Activated CD4-positive, alpha-beta T cell treated with anti-CD3 and anti-CD28 coated beads, Interleukin-2, amount 10 ng/mL, durations not matched to agents 7 days and 5 days (primary cell): ENCODE measurements at places on chromosomes 3 and 15. TPM values are rescaled to one million over a fixed set of nuclear protein-coding genes. Genes with fewer than 3 reads are reported as not detected.

CCNB2 gene
- 94.1 TPM for total RNA-seq

TAGLN3 gene
- 0.47 TPM for total RNA-seq

ARGFX gene
- not detected for total RNA-seq

PLCB2 gene
- total RNA-seq: 196 TPM

HDGFL3 gene
- total RNA-seq: 25.0 TPM

HEMK1 gene
- 42.3 TPM for total RNA-seq

GP5 gene
- total RNA-seq: 1.1 TPM

BCHE gene
- not detected for total RNA-seq

VWA5B2 gene
- total RNA-seq: not detected

DNA sequence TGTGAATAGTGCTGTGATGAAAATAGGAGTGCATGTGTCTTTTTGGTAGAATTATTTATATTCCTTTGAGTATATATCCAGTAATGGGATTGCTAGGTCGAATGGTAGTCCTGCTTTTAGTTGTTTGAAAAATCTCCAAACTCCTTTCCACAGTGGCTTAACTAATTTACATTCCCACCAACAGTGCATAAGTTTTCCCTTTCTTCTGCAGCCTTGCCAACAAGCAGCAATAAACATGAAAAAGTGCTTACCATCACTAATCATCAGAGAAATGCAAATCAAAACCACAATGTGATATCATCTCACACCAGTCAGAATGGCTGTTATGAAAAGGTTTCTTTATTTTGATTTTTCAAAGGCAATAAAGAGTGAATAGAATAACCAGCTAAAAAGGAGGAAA, 1105.9 kb downstream of the NAALADL2 start:
- no peaks in the 10 kb centered on the region for H3K27me3 ChIP-seq
- H3K4me1 ChIP-seq: no peaks in the 10 kb centered on the region
- no peak for DNase-seq

DNA sequence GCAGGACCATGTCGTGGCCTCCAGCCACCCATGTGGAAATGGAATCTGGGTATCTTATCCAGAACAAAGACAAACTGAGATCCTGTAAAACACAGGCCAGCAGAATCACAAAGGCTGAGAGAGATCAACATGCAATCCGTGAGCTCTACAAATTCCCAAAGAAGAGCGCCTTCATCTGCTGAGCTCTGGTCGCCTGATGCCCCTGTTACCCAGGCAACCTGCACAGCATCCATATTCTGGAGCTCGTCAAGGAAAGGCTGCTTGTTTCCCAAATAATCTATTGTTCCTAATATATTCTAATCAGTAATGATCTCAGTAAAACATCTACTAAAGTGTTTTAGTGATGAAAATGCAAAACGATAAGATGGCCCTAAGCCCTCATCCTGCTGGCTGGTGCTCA, 133.6 kb downstream of the OCA2 start:
- H3K36me3 ChIP-seq: no peaks in the 10 kb centered on the region
- H3K4me3 ChIP-seq: no peak overlapping the region
- H3K27me3 ChIP-seq: no peaks in the 10 kb centered on the region
- no peak for DNase-seq

DNA sequence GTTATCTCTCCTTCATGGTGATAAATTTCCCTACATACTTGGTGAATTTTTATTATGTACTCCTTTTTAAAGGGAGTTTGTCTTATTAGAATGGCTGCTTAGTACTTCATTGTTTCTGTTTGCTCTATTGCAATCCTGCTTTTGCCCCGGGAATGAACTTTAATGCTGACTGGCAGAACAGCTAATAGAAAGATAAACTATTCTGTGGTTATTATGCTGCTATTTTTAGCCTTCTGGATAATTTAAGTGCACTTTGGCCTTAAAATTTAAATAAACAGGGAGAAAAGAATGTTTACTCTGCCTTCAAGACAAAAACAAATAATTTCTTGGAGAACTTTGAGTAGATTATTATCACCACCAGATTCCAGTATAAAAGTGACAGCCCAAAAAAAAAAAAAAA, 413.8 kb upstream of the CCDC54 start:
- no peaks in the 10 kb centered on the region for H3K4me1 ChIP-seq
- H3K36me3 ChIP-seq: no peaks in the 10 kb centered on the region
- no peaks in the 10 kb centered on the region for H3K27me3 ChIP-seq
- H3K27ac ChIP-seq: no peak overlapping the region
- H3K4me3 ChIP-seq: no peak overlapping the region
- no peak for DNase-seq

- peaks cover 19% of the 10 kb centered on the region for H3K27me3 ChIP-seq
- no peak overlapping the region for H3K27ac ChIP-seq
- DNase-seq: no peak
- no peak overlapping the region for H3K4me3 ChIP-seq
- H3K4me1 ChIP-seq: no peaks in the 10 kb centered on the region
- H3K36me3 ChIP-seq: no peaks in the 10 kb centered on the region
These were observed 205.6 kb downstream of the IL20RB start for GRCh38 chr3:137163241-137163871.

DNA sequence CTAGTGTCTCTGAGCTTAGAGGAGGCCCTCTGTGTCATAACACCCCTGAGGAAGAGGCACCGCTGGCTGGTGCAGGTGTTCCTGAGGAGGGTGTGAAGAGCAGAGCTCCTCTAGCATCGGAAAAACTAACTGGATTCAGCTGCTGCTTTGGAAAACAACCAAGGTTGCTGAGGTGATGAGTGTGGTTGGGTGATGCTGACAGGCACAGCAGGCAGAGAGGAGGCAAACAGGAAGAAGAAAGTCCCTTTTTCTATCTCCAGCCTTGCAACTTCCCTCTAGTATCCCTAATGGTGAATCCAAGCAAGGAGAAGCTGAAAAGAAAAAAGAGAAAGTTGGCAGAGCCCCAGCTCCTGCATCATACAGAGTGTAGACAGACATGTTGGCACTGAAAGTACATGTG, 3.8 kb upstream of the OR4F15 start:
- H3K36me3 ChIP-seq: no peaks in the 10 kb centered on the region
- H3K4me3 ChIP-seq: no peak overlapping the region
- no peak overlapping the region for H3K27ac ChIP-seq
- DNase-seq: no peak

- H3K27ac ChIP-seq: peak overlapping the region; percentile 41
- H3K36me3 ChIP-seq: peaks cover 26% of the 10 kb centered on the region
- H3K27me3 ChIP-seq: no peaks in the 10 kb centered on the region
- no peak overlapping the region for H3K4me3 ChIP-seq
These were observed 16.6 kb downstream of the SPCS1 start for GRCh38 chr3:52722491-52722890.

GRCh38 chr3:192819001-192819569, 91.7 kb upstream of the FGF12 start:
- DNase-seq: no peak
- no peaks in the 10 kb centered on the region for H3K36me3 ChIP-seq
- no peak overlapping the region for H3K4me3 ChIP-seq
- H3K27me3 ChIP-seq: peaks cover 2% of the 10 kb centered on the region

DNA sequence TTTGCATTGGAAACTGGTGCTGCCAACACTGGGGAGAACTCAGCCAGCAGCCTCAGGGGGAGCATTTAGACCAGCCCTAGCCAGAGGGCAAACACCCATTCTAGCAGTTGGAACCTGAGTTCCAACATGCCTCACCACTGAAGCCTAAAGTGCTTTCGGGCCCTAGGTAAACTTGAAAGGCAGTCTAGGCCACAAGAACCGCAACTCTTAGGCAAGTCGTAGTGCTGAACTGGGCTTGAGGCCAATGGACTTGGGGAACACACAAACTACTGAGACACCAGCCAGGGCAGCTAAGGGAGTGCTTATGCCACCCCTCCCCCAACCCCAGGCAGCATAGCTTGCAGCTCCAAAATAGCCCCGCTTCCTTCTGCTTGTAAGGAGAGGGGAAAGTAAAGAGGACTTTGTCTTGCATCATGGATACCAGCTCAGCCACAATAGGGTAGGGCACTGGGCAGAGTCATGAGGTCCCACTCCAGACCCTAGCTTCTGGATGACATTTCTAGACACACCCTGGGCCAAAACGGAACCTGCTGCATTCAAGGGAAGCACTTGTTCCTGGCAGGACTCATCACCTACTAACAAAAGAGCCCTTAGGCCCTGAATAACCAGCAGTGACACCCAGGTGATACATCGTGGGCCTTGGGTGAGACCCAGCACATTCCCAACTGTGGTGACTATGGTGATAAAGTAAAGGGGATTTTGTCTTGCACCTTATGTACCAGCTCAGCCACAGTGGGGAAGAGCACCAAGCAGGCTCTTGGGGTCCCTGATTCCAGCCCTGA, 37.3 kb upstream of the TEX9 start:
- no peaks in the 10 kb centered on the region for H3K4me1 ChIP-seq

GRCh38 chr15:50786871-50787270, 21.4 kb upstream of the SPPL2A start:
- no peaks in the 10 kb centered on the region for H3K36me3 ChIP-seq
- H3K4me3 ChIP-seq: no peak overlapping the region
- H3K4me1 ChIP-seq: no peaks in the 10 kb centered on the region
- peaks cover 4% of the 10 kb centered on the region for H3K27me3 ChIP-seq
- no peak for DNase-seq

DNA sequence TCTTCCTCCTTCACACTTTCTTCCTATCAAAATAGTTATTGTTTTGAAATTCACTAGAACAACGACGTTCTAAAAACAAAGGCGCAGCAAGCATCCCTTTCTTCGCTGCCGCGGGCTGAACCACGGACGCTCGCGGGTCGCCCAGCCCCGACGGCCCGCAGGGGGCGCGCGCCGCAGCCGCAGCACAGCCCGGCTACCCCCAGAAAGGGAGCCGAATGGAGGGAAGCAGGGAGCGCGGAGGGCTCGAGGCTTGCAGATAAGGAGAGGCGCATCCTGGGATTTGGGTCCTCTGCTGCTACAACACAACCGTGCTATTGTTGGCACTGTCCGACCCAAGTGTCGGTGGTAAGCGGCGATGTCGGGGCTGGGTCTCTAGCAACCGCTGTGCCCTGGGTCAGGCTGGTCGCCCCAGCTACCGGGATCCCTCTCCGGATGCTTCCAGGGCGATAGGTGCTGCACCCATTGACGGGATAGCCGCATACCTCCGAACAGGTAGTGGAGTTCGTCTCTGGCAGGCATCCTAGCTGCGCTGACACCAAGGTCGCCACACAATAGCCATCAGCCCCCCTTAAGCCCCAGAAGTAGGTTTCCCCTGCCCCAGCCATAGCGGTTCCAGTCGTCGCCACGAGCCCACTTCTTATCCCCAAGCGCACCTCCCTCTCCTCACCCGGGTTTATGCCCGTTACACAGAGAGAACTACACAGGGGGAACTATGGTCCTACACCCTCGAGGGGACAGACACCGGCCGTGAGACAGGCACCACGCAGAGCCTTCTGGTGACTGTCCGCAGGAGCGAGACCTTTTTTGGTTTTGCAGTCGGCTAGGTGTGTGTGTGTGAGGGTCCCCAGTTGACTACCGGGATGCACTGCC, 6.0 kb downstream of the ONECUT1 start:
- no peak for DNase-seq
- peaks cover 2% of the 10 kb centered on the region for H3K36me3 ChIP-seq
- H3K4me3 ChIP-seq: no peak overlapping the region
- peaks cover 20% of the 10 kb centered on the region for H3K4me1 ChIP-seq
- H3K27ac ChIP-seq: peak overlapping the region; percentile 25

- H3K36me3 ChIP-seq: no peaks in the 10 kb centered on the region
- no peak overlapping the region for H3K27ac ChIP-seq
- H3K4me1 ChIP-seq: peaks cover 8% of the 10 kb centered on the region
- DNase-seq: no peak
These were observed 1.6 kb downstream of the FRMD4B start for GRCh38 chr3:69384326-69384725.

DNA sequence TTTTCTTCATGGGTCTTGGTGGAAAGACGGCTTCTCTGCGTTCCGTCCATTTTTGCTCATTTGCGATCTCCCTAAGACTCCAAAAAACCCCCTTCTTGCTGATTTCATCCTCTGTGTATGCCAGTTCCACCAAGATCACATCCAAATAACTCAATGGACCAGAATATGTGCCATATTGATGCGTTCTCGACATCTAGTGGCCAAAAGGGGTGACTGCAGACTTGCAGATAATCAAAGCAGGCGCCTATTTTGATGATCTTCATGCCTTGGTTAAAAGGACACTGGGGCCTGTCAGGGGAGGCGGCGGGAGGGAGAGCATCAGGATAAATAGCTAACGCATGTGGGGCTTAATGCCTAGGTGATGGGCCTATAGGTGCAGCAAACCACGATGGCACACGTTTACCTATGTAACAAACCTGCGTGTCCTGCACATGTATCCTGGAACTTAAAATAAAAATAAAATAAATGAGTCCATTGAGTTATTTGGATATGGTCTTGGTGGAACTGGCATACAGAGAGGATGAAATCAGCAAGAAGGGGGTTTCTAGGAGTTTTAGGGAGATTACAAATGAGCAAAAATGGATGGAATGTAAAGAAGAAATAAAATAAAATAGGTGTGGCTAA, 104.2 kb upstream of the RAD18 start:
- DNase-seq: peak; percentile 48
- H3K27ac ChIP-seq: no peak overlapping the region
- no peak overlapping the region for H3K4me3 ChIP-seq
- H3K36me3 ChIP-seq: no peaks in the 10 kb centered on the region
- peaks cover 1% of the 10 kb centered on the region for H3K27me3 ChIP-seq

- peaks cover 7% of the 10 kb centered on the region for H3K27me3 ChIP-seq
- no peaks in the 10 kb centered on the region for H3K36me3 ChIP-seq
- DNase-seq: no peak
- no peak overlapping the region for H3K27ac ChIP-seq
- no peak overlapping the region for H3K4me3 ChIP-seq
These were observed 47.6 kb upstream of the MED12L start for GRCh38 chr3:151037746-151038477.

GRCh38 chr3:10010421-10010877, 15.8 kb upstream of the FANCD2 start:
- DNase-seq: peak; percentile 7
- peak overlapping the region; percentile 48 for H3K4me3 ChIP-seq
- H3K27ac ChIP-seq: no peak overlapping the region
- H3K27me3 ChIP-seq: peaks cover 3% of the 10 kb centered on the region
- H3K36me3 ChIP-seq: no peaks in the 10 kb centered on the region
